ENCODE measurements at places on chromosomes 11 and 22.

DNA sequence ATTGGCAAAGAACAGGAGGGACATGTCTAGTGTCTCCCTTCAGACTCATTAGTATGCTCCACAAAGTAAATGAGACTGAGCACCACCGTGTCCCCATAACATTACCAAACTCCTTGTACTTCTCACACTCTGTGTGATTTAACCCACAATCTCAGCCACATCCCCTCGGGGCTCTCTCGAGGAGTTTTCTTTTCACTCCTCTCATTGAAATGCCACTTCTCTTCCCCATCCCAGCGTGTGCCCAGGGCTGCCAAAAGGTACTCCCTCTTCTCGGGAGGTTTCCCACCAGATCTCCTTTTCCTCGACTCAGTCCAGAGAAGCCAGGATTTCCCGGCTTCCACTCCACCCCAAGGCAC, 1.1 kb downstream of the RBFOX2 start:
- no peak for DNase-seq

- DNase-seq = no peak
Observed at GRCh38 chr22:44608597-44609399, 93.2 kb upstream of the PRR5 start.

GRCh38 chr22:42151924-42152635, 21.5 kb upstream of the CYP2D6 start:
- DNase-seq = no peak

DNA sequence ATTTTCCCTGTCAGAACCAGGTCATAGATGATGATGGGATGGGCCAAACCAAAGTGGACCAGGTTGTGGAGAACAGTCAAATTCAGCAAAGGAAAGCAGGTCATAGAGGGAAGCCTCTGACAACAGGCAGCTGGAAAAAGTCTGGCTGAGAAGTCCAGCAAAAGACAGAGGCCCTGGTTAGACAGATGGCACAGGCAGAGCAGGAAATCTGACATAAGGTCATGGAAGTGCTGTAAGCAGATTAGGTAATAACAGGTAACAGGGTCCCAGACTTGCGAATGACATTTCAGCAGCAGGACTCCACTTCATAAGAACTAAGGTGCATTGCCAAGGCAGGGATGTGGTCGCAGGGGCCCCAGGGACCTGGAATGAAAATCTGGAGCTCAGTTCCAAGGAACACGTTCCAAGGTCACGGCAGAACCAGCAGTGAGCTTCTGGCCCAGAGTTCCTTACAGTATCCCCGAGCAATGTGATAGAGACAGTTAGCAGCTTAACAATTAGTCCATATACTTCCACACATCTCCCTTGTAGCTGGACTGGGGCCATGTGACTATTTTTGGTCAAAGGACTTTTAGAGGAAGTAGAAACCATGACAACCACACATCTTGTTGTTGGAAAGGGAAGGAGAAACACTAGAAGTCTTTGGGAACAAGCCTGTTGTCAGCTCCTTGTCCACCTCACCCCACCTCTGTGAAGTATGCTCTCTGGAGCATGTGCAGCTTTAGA, 75.4 kb downstream of the ME3 start:
- no peak for DNase-seq

DNA sequence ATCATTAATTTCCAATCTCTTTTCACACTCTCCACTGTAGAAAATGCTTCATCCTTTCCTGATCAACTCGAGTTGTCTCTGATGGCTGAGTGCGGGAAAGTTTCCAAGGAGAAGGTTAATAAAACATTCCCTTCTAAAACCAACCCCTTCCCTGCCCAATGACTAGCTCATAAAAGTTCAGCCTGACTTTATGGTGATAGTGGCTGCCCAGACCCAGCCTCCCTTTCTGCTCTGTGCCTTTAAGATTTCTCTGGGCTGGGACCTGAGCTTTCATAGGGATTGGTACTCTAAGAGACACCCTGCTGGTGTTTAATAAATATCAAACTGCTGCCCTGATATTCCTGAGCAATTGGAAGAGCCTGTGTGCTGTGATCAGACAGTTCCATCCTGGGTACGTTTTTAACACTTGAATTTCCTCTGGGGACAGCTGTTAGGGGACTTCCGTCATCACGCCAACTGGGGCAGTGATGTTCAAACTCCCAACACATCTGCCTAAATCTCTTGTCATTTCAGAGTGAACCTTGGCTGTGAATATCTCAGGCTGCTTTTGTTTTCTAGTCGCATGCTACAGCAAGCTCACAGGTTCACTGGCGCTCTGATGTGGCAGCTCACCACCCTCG, 195.0 kb upstream of the KIRREL3 start:
- DNase-seq = no peak

- no peak for DNase-seq
Observed at GRCh38 chr11:15127341-15127740, 12.6 kb downstream of the INSC start.

GRCh38 chr11:87213444-87213843, 175.7 kb downstream of the TMEM135 start:
- DNase-seq = no peak

DNA sequence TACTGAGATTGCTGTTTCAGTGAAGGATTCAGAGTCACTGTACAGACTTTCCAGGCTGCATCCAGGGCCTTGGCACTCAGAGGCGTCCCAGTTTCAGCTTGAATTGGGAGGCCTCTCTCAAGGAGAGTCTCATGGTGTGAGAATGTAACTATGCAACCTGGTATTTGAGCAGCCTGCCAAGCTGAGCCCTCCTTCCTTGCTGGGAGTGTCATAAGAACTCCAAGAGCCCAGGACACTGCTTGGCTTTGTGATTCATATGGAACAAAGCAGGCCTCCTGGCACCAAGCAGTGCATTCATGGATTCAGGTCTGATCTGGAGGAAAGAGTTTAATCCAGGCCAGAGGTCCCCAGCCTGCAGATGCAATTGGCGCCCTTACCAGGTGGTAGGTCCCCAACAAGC, 171.7 kb downstream of the DBX1 start:
- DNase-seq = no peak

DNA sequence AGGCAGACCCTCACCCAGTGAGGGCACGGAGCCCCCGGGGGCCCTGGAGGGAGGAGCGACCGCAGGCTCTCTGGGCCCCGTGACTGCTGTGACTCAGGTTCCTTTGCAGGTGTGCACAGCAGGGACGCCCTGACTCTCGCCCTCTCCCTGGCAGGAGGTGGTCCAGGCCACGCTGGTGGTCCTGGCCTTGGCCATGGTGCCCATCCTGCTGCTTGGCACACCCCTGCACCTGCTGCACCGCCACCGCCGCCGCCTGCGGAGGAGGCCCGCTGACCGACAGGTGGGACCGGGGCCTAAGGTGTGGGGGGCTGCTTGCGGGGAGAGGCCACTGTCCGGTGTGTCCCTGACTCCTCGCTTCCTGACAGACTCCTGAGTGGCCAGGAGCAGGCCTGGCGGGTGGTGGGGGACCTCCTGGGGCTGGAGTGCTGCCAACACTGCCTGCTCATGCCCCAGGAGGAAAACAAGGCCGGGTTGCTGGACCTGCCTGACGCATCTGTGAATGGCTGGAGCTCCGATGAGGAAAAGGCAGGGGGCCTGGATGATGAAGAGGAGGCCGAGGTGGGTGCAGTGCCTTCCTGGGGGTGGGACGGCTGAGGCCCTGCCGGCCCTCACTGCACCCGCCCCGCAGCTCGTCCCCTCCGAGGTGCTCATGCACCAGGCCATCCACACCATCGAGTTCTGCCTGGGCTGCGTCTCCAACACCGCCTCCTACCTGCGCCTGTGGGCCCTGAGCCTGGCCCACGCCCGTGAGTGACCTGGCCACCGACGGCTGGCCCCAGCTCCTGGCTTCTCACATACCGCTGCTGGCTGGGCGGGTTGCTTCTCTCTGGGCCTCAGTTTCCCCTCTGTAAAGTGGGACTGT, 10.9 kb downstream of the TCIRG1 start:
- no peak for DNase-seq

- no peak for DNase-seq
Observed at GRCh38 chr11:20260307-20260706, 100.0 kb upstream of the DBX1 start.

DNA sequence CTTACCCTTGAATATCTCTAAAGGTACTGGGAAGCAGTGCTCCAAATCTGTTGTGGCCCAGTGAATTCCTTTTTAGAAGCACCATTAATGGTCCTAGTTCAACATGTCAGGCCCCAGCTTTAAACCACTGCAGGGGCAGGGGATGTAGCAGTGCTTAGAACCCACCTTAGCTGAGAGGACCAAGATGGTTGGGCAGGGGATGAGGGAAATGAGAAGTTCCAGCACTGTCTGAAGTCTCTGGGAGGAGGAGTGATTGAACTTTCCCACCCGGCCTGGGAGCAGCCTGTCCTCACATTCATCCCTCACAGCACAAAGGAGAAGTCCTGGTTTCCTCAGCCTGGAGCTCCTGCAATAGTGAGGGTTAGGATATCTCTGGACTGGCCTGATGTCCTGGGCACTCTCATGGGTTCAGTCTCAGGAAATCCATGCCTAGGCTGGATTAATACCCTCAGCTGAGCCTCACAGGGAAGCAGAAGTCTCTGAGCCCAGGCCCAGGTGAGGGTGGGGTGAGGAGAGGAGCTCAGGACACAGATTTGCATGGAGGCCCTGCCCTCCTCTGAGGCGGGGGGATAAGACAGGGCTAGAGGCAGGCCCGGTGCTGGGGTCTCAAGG, 28.6 kb upstream of the PRAME start:
- no peak for DNase-seq

- no peak for DNase-seq
Observed at GRCh38 chr11:72292106-72292785, 48.3 kb upstream of the PHOX2A start.

DNA sequence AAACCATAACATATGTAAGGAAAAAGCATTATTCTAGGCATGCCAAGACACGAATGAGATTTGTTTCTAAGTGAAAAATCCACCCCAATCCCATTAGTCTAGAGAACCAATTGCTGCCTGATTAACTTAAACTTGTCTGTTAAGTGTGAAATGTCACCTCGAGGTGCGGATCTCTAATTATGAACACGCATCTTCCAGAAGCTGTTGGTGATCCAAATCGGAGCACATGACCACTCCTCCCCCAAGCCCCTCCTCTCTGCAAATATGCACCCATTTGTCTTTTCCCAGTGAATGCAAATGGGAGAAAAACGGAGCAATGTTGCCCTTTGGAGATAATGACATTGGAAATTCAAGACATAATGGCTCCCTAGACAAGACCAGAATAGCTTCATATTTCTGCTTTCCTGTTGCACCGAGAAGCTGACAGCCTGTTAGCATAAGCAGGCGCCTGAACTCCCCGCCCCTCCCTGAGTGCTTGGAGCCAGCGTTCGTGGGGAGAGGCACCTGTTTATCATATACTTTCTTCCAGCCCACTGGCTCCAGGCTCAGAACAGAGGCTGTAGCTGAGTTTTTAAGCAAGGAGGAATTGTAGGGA, 6.0 kb upstream of the FXYD6 start:
- DNase-seq = no peak

- DNase-seq = no peak
Observed at GRCh38 chr22:30876915-30877553, 91.5 kb downstream of the MORC2 start.

DNA sequence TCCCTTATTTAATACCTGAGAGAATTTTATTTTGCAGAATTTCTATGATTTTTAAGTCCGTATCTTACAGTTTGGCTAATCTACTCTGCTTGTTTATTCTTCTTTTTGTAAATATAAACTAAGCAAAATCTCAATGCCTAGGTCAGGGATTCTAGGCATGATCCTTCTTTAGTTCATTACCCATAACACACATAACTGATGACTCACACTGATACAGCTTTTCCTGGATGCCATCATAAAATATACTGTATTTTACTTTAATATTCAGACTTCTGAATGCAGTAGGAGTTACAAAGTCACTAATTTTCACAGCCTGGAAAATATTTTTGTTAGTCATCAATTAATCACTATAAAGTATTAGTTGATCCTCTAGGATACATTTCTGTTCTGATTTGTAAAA, 898.2 kb upstream of the RAG2 start:
- DNase-seq = no peak

DNA sequence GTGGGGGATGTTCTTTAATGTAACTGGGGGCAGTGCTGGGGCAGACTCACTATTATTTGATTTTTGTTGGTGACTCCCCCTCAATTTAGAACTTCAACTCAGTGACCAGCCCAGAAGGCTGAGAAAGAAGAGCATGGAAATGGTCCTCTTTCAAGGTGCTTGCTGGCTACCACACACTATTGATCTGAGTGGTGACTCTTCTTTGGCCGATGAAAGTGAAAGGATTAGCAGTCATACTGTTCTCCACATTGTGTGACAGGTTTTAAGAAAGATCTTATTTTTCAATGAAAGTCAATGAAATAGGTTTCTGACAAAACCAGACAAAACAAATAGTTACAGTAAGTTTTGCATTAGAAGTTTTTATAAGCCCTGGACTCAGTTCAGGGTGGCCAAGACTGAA, 29.9 kb downstream of the NLRP14 start:
- DNase-seq = no peak

DNA sequence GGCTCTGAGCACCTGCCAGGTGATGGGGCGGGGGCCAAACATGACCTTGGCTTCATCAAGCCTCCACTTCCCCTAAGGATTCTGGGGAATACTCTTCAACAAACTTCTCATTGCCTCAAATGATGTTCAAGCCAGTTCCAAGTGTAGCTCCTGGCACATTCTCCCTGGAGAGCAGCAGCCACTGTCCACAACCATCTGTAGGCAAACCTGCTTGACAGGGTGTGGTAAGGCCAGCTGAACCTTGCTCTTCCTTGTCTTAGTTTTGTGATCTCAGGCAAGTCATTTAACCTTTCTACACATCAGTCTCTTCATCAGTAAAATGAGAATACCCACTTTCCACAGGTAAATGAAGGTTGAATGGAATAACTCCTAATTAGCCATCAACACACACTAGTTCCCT, 323.3 kb downstream of the TENM4 start:
- DNase-seq = no peak

DNA sequence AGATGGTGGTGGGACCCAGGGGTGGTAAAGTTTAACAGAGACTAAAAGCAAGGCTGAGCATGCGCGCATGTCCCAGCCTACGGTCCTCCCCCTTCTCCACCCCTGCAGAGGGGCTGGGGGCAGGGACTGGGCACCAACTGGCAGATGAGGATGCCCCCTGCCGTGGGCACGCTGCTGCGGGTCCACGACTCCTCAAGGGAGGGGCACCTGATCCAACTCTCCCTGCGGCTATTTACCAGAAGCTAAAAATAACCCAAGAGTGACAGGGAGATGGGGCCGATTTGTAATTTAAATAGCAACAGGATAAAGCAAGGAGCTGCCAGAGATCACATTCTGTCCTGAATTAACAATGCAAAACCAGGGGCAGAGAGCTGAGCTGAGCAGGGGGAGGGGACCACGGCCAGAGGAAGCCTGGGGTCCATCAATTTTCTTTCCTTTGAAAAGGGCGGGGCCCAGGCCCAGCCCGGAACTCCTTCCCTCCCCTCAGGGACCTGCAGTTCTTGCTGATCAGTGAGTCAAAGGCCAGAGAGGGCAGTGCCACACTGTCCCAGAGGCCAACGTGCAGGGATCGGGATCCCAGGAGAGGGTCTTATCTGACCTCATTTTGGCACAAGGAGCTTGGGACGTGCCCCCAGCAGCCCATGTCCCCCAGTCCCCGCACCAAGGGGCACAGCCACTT, 8.1 kb upstream of the DGKZ start:
- no peak for DNase-seq

- DNase-seq = no peak
Observed at GRCh38 chr11:117978991-117979390, 7.2 kb upstream of the IL10RA start.
